ENCODE measurements at places on chromosomes 4 and X. TPM values are rescaled to one million over a fixed set of nuclear protein-coding genes. Genes with fewer than 3 reads are reported as not detected.

- DNase-seq = no peak
Measured at GRCh38 chr4:82677327-82677726, 115.5 kb upstream of the TMEM150C start.

DNA sequence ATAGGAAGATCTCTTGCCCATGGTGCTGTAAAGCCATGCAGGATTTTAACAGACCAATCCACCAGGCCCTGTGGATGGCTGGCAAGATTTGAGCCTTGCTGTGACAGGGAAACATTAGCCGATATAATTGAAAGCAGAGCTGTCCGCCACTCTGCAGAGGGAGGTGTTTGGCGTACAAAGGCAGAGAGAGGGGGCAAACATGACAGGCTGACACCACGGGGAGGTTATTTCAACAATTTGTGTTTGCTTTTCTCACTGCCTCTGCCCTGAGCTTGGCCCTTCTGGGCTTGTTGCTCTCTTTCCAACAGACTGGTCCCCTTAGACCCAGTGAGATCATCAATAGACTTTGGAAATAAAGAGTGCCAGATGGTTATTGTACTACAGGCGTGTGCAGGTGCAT is 59.4 kb downstream of the CLNK start:
- DNase-seq = no peak

DNA sequence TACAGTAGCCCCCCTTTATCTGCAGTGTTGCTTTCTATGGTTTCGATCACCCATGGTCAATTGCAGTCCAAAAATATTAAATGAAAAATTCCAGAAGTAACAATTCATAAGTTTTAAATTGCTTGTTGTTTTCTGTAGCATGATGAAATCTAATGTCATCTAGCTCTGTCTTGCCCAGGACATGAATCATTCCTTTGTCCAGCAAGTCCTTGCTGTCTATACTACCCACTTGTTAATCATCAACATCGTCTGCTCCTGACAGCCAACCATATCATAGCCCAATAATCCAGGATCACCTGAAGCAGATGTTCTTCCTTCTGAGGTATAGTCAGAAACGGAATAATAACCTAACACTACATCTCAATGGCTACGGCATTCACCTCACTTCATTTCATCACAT is 79.8 kb downstream of the ADAMTS3 start:
- DNase-seq = no peak

- no peak for DNase-seq
Measured at GRCh38 chr4:149076401-149076800, 634.2 kb upstream of the NR3C2 start.

TMEM47 gene
- total RNA-seq = 0.12 TPM

ATOH1 gene
- not detected for total RNA-seq

Data from A172 (cell line).